ENCODE measurements at places on chromosomes 6 and 20.

DNA sequence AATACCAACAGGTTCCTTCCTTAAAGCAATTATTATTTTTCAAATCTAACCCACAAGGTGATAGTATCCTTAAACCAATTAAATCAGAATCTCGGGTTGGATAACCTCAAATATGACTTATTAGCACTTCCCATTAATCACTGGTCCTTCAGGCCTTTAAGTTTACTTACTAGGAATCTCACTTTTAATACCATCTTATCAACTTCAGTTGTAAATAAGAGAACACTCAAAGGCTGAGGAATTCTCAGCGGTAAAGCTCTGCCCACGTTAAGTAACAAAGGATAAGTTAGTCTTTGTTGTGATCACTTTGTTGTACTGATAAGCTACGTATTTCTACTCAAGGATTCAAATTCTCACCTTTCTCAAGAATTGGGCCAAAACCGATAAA is 82.0 kb downstream of the OR2B2 start:
- no peak for DNase-seq

DNA sequence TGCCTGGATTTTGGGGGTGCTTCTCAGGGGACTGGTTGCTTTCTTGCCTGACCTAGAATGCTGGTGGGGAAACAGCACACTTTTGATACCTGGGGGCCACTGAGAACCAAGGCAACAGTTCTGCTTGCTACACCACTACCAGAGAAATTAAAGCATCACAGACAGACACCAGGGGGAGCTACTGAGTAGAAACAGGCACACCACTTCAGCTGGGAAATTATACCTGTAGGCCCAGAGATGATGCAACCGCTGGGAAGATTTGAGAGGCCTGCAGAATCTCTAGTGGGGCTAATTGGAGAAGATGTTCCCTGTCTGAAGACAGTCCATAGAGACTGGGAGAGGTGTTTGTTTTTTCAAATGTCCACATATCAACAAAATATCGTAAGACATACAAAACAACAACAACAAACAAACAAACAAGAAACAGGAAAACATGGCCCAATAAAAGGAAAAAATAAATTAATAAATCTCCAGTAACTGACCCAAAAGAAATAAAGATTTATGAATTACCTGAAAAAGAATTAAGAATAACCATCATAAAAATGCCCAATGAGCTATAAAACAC is 129.4 kb upstream of the RIN2 start:
- DNase-seq = no peak

DNA sequence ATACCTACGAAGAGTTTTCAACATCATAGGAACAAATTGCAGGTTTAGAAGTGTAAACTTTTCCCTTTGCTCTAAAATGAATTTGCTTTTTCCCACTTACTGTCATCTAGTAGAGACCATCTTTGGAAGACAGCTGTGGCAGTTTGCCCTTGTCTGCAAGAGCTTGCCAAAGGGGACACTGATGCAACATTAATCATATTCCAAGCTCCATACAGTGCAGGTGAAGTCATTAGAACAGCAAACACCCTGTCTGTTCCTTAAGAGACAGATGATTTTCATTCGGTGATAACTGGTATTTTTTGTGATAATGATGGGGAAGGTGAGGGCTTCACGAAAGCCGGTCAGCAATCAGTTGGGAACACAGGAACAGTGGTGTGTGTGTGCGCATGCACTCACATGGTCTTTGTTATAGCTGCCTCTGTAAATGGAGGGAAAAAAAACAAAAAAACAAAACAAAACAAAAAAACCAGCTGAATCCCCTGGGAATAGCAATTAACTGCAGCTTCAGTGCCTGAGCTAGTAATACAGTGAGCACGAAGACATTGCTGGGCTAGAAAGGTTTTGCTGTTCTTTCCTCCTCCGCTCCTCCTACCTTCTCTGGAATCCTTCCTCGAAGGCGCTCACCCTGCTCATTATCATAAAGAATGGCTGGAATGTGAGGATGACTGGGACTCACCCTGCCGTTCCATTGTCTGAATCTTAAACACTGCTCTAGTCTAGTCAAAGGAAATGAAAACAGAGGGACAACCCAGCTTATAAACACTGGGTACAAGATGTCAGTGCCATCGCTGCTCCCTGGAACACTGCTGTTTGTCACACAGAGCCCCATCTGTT is 35.2 kb upstream of the KIF13A start:
- DNase-seq = no peak

GRCh38 chr6:130098317-130098716 is 79.9 kb downstream of the L3MBTL3 start:
- DNase-seq = no peak

DNA sequence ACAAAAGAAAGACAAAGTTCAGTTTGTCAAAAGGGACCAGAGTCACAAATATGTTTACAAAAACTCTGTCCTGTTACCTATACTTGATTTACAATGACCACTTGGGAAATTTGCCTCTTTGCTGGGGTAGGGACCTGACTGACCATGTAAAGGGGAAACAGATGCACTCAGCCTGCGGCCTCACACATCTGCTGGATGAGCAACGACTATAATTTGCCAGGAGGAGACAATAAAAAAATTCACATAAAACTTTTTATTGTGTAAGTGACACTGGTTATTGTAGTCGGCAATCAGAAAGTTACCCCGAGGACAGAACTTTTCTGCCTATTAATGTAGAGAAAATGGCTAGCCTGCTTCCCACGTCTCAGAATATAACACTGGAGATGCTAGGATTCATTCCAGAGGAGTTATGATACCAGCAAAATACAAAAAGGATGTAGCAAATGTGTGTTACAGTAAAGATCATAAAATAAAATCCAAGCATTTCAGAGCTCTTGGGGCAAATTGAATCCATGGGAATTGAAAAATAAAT is 415.4 kb upstream of the SPTLC3 start:
- DNase-seq = no peak

DNA sequence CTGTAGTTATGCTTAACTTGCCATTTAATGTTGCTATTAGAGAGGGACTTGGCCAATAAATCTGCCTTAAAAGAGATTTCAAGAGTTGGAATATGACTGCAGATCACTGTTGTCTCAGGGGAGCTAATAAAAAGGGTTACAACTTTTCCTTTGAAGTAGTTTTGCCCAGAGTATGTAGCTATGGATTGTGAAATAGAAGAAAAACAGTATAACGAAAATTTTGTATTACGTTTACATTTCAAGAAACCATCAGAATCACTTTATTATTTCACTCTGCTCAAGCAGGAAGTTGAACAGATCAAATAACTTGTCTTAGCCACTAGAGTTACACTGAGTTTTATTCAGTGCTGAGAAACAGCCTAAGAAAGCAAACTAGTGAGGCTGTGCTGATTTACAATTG is 3.0 kb upstream of the ZSCAN26 start:
- no peak for DNase-seq

GRCh38 chr20:45012682-45013302 is 46.5 kb downstream of the STK4 start:
- DNase-seq = no peak

All from GF-D8 (cell line).